ENCODE measurements at places on chromosomes 12 and 14. TPM values are rescaled to one million over a fixed set of nuclear protein-coding genes. Genes with fewer than 3 reads are reported as not detected.

- DNase-seq: no peak
Measured at GRCh38 chr14:72630374-72630773, 263.5 kb downstream of the DPF3 start.

- no peak for DNase-seq
Measured at GRCh38 chr12:43104494-43104893, 447.5 kb downstream of the ADAMTS20 start.

- no peak for DNase-seq
Measured at GRCh38 chr12:115024531-115024930, 340.6 kb upstream of the TBX3 start.

DNA sequence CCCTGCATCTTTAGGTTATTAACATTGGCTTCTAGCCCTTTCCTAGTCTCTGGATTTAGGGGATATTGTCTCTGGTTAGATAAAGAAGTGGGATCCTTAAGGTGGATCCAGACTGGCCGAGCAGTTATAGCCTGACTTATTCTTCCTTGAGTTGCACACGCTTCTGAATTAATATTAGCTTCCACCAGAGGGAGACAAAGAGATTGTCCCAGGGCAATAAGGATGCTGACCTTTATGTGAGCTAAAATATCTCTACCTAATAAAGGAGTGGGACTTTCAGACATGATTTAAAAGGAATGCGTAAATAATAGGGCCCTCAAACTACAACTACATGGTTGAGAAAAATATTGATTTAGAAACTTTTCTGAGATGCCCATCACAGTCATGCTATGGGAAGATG, 139.7 kb downstream of the SLCO1B3 start:
- no peak for DNase-seq

DNA sequence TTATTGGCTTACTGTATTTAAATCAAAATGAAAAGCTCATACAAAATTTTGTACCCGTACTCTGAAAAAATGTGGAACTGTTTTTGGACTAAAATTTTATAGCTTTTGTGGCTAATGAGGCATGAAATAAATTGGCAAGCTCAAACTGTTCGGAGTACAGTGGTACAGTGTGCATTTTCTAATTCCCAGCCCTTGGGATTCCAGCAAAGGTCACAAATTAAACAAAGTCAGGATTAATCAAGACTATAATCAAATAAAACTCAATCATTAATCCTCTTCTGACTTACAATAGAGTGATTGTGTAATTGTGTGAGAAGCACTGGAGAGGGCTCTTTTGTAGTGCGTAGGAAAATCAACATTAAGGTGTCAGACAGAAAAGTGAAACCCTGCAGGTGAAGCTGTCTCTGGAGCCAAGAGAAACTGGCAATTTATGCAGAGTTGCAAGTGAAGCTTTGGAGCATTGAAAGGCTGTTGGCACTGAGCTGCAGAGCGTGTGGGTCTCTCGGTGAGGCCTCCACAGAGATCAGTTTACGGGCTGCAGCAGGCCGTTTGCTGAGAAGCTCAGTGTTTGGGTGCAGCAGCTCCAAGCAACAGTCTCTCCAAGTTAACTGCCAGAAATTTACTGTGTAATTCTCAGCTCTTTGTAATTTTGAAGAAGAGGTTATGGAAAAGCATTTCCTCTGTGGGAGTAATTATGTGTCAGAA, 275.9 kb downstream of the FBXL14 start:
- DNase-seq: no peak

DNA sequence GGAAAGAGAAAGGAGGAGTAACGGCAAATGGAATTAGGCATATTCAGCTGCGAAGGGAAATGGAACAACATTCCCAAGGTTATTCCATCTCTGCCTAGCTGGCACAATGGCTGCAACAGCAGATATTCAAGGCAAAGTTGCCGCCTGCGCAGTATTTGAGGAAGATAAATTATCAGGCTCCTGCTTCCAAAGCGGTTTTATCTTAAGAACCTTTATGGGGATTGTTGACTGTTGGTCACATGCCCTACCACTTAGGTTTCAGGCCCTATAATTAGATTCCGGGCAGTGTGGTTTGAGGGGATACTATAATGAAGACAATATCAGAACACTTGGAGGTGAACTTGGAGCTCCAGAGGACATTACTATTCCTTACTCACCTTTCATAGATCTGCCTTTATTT, 99.7 kb downstream of the FGD4 start:
- no peak for DNase-seq

DNA sequence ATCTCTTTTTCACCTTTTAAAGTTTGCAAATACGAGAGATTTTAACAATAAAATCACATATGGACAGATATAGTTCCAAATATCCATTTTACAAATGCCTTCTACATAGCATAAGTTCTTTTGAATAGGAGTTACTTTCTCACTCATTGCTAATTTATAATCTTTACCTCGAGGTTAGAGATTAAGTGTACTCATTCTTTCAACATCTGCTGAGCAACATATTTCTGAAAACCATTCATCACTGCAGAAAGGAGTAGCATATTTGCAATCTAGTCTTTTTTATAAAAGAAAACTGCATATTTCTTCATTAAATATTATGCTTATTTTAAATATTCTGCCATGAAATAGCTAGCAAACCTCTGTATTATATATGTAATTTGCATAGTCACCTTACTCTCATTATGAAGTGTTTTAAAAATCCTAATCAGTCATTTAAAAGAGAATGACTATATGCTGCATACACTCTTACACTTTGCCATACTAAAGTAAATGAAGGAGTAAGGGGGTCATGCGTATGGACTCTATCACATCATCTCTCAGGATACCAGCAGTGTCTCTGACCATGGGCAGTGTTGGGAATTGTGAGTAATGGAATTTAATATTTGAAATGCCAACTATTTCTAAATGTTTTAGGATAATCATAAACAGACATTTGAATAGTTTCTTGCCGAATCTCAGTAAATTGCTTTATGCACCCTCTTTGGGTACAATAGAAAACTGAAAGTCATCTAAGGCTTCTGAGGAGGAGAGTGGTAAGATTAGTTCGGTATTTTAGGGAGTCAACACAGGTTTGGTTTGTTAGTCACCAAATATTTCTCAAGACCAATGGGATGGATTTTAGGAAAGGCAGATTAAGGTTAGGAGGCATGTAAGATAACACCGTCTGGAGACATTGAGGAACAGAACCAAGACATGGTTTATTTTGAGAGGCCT, 524.8 kb upstream of the ATP2B1 start:
- DNase-seq: no peak

DNA sequence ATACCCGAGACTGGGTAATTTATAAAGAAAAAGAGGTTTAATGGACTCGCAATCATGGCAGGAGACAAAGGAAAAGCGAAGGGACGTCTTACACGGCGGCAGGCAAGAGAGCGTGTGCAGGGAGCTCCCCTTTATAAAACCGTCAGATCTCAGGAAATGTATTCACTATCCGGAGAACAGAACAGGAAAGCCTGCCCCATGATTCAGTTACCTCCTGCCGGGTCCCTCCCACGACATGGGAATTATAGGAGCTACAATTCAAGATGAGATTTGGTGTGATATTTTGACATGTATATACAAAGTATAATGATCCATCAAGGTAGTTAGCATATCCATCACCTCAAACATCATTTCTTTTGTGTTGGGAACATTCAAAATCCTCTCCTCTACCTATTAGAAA, 2.3 kb upstream of the CDCA4 start:
- no peak for DNase-seq

DNA sequence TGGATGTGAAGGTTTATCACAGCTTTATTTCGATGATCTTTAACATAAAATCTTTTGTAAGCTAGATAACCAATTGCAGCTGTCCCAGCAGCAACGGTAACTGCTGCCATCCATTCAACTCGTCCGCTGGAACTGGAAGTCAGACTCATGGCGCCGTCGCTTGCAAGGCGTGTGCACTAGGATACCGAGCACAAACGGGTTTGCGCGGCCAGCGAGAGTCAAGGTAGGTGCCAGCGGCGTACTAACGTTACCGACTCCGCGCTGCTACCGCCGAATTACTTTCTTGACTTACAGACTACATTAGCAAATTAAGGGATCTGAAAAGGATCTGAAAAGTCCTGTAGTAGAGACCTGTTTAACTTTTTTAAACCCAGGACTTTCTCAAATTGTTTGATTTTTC, 47.4 kb upstream of the PRICKLE1 start:
- no peak for DNase-seq

GRCh38 chr14:70882776-70883492, 24.3 kb upstream of the PCNX1 start:
- DNase-seq: no peak

DNA sequence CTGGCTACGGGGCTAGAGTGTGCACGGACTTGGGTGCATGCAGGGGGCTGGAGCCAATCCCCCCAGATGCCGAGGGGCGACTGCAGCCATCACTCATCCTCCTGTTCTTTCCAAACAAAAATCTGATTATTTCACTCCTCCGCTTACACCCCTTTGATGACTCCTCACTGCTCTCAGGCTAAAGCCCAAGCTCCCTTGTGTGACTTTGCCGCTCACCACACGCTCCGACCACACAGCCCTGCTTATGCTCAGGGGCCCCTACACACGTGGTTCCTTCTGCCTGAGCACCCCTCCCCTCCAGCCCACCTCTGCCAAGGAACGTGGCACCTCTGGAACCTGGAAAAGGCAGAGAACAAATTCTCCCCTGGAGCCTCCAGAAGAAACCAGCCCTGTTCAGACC, 13.7 kb downstream of the CHFR start:
- no peak for DNase-seq

GRCh38 chr12:51798501-51798900, 50.0 kb downstream of the FIGNL2 start:
- DNase-seq: no peak

GRCh38 chr12:16524378-16524777, 81.6 kb downstream of the LMO3 start:
- no peak for DNase-seq

DNA sequence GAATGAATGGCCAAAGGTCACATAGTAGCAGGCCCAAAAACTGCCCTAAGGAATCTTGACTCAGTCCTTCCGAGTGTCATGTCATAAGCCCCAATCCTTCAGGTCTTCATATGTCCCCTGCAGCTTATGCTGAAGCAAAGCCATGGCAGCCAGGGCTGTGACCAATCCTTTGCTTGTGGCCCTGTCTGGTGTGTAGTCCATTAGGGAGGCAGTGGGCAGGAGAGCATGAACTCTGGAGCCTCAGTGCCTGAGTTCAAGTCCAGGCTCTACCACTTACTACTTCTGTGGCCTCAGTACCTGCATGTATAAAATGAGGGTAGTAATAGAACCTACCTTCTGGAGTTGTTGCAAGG, 20.3 kb downstream of the PLEKHG3 start:
- no peak for DNase-seq

Gene CDCA3
- total RNA-seq: 1.2 TPM

Gene IQSEC3
- 2.3 TPM for total RNA-seq

Gene FSCB
- total RNA-seq: not detected

Gene MYH6
- 3,910 TPM for total RNA-seq

Gene NAB2
- 9.8 TPM for total RNA-seq

Gene ACSS3
- total RNA-seq: 20.4 TPM

Measured in Right ventricle myocardium inferior (tissue), 1 donor.